ENCODE measurements at places on chromosomes 12 and 14.
A peak's percentile ranks its signal among the peaks of the same experiment; 100 is the strongest.

DNA sequence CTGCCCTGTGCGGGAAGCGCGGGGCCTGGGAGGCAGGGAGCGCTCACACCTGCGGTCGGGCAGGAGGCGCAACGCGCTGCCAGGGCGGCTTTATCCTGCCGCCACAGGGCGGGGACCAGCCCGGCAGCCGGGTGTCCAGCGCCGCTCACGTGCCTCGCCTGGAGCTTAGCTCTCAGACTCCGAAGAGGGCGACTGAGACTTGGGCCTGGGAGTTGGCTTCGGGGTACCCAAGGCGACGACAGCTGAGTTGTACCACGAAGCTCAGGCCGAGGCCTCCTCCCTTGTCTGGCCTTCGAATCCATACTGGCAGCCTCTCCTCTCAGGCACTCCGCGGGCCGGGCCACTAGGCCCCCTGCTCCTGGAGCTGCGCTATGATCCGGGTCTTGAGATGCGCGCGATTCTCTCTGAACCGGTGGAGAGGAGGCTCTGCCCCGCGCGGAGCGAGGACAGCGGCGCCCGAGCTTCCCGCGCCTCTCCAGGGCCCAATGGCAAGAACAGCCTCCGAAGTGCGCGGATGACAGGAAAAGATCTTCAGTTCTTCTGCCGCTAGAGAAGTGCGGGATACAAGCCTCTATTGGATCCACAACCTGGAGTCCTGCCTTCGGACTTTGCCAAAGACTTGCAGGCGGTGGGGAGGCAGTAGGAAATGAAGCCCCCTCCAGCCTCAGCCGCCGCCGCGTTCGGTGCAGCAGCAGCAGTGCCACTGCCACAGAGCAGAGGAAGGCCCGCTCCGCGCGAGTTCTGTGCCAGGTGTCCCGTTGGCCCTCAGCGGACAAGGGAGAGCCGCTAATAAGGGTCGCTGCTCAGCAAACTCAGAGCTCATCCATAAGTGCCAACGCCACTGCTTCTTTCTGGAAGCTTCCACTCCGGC lies 6.8 kb downstream of the SIX1 start:
- DNase-seq: no peak

GRCh38 chr14:95902273-95902826 lies 25.7 kb downstream of the TUNAR start:
- DNase-seq: no peak

DNA sequence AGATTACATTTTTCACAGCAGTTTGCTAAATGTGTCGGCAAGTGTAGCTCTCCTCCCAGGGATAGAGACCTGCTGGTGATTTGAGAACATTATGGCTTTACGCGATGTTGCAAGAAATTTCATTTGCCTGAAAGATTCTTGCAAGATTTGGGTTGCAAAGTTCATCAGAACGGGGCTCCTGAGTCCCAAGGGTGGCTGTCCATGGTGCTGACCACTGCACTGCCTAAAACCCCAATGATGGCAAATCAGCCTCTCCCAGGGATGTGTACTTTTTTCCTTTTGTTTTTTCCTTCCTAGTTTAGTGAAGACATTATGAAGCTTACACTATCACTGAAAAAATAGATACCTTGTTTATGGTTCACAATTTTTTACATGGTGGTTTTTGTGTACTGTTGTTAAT lies 85.4 kb downstream of the WSCD2 start:
- peak; percentile 45 for DNase-seq

DNA sequence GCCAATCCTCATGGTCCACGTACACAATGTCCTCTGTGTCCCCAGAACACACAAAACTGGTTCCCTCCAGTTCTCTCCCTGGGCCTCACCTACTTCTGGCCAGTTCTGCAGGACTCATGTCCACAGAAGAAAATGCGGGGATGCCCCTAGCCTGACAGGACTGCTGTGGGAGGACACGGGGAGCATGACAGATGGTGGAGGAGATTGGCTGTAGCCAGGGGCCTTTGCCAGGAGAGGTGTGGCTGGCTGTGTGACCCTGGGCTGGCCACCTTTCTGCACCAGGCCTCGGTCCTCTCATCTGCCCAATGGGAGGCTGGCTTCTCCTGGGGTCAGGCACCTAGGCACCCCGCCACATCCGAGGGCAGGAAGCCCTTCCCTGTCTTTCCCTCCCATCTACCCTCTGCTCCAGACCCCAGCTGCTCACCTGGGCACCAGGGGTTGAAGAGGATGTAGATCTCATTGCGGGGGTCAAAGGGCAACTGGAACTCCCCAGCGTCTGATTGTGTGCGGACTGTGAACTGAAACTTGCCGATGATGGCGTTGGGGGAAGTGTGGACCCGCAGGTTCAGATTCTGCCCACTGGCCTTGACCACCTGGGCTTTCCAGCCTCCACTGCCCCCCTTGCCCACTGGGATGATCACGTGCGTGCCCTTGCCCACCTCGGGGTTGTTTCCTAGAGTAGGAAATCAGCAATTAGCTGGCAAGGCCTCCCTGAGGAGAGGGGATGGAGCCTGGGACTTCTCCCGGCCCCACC lies 2.8 kb downstream of the TGM1 start:
- no peak for DNase-seq

GRCh38 chr12:3727877-3728632 lies 24.9 kb downstream of the CRACR2A start:
- DNase-seq: no peak

DNA sequence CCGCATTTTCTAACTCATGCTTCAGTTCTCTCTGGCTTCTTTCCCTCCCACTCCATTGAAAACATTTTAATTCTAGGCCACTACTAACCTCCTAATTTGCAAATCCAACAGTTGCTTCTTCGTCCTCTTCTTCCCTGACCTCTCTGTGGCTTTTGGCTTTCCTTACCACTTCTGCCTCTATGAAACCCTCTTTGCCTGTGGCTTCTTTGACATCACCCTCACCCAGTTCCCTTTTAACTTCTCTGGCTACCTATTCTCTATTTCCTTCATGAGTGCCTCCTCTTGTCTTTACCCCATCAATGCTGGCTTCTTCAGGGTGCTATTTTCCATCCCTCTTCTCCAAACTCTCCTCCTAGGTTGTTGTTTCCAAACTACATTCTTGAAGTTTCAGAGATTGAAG lies 4.4 kb upstream of the HCFC2 start:
- no peak for DNase-seq

DNA sequence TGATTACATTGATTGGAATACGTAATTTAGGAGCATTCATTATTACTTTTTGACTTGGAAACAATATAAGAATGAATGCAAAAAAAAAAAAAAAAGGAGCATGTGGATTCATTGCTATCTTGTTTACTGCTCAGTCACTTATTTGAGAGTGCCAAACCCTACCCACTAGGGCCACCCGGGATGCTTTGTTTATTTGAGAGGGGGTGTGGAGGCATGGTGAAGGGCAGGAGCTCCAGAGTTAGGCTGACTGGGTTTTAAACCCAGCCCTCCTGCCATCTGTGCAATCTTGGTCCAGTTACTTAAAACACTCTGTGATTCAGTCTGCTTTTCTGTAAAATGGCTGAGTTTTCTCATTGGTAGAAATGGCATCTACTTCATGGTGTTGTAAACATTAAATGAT lies 195.2 kb downstream of the RAD51B start:
- no peak for DNase-seq

DNA sequence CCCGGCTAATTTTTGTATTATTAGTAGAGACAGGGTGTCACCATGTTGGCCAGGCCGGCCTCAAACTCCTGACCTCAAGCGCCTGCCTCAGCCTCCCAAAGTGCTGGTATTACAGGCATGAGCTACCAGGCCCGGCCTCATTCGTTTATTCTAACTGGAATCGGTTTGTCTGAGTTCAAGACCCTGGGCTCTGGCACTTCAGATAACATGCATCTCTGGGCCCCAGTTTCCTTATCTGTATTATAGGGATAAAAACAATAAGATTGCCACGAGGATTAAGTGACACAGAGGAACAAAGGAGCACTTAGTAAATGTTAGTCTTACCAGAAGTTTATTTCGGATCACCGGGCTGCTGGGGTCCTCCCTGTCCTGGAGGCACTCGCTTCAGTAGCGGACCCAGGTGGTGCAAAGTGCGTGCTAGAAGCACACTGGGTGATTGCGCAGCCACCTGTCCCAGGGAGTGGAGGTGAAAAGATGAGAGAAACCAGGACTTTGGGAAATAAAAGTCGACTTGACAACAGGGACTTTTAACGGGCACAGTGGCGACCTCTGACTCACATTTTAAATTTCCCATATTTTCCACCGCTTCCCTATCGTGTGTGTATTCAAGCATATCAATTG lies 37.5 kb downstream of the ACACB start:
- peak; percentile 33 for DNase-seq

DNA sequence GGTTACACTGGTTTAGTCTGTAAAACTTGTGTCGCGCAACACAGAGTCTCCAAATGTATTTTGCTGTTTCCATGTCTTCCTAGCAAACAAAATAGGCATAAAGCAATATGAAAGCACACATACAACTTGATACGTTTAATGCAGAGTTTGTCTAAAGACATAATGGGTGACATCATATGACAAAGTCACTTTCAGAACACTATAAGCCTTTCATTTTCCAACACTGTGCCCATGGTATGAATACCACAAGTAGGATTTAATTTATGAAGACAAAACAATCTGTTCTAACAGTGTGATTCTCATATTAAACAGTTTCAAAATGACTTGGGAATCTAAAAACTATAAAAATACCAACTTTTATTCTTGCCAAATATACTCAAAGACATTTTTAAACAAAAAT lies 58.4 kb downstream of the PTPN21 start:
- DNase-seq: no peak

DNA sequence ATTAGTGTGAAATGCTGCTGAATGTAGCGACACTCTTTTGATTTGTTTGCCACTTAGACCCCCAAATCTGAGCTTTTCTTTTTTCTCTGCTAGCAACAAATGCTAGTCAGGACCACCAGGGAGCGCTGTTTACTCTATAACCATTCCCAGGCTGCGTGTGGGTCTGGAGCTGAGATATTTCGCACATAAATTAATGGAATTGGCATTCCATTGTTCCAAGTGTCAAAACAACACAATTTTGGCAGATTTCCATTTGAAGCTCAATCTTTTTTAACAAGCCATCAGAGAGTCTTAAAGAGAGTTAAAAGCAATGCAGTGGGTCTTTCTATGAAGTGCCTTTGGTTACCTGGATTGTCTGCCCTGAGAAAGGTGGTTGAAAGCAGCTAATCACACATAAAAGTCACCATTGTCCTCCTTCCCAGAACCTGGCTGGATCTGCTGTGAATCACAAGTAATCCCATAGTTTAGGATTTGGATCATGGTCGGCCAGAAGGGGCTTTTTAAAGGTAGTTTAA lies 7.4 kb upstream of the TMEM132C start:
- no peak for DNase-seq

- no peak for DNase-seq
These were observed 127.2 kb downstream of the BBS10 start for GRCh38 chr12:76220980-76221379.

- no peak for DNase-seq
These were observed 90.3 kb downstream of the DDHD1 start for GRCh38 chr14:53062856-53063255.

- DNase-seq: no peak
These were observed 44.6 kb downstream of the DDHD1 start for GRCh38 chr14:53108292-53109104.

DNA sequence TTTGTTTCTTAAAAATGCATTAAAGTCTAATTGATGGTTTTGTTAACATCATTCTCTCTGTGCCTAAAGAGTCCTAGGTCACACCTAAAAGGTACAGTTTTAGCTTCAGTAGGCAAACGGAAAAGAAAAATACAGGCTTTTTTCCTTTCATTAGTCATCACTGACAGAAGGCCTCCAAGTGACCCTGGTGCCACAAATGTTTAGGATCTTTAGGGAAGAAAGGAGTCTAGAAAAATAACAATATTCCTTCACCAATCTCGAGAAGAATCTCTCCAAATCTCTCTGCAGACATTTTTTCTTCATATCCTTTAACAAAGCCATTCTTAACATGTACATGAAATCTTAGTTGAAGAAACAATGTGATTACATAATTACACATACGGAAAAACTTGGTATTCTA lies 2.0 kb downstream of the DENND5B start:
- no peak for DNase-seq

- no peak for DNase-seq
These were observed 196.4 kb downstream of the RPAP3 start for GRCh38 chr12:47509398-47509851.

GRCh38 chr12:57215668-57216013 lies 953 bp upstream of the NXPH4 start:
- DNase-seq: no peak

DNA sequence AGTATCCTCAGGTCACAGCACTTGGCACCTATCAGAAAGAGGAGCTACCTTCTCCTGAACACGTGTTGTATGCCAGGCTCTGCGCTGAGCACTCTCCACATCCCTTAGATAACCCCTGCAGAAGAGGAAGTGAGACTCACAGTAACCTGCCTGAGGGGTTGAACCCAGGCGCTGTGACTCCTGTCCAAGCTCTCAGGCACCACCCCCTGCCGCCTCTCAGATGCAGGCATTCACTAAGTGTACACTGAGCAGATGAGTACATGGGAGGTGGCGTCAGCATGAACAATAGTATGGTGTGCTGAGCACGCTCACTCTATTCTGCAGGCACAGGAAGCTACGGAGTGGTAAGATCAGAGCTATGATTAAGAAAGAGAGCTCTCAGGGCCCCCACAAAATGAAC lies 21.0 kb upstream of the RIC8B start:
- peak; percentile 65 for DNase-seq

DNA sequence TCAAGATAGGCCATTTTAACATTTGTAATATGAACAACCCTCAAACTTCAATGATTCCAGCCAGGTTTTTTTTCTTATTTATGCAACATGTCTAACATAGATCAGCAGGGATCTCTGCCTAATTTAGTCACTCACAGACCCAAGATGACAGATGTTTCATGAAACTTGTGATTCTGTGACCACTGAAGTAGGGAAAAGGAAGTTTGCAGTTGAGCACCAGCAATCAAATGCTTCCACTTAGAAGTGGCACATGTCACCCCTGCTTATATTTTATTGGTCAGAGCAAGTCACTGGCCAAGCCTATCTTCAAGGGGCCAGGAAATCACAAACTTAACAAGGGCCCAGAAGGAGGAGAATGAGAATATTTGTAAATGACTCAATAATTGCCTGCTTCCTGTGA lies 150.6 kb downstream of the BCAT1 start:
- DNase-seq: peak; percentile 72

- no peak for DNase-seq
These were observed 102.6 kb downstream of the NTN4 start for GRCh38 chr12:95687937-95688336.

GRCh38 chr12:95593266-95593871 lies 42.1 kb upstream of the USP44 start:
- DNase-seq: no peak

DNA sequence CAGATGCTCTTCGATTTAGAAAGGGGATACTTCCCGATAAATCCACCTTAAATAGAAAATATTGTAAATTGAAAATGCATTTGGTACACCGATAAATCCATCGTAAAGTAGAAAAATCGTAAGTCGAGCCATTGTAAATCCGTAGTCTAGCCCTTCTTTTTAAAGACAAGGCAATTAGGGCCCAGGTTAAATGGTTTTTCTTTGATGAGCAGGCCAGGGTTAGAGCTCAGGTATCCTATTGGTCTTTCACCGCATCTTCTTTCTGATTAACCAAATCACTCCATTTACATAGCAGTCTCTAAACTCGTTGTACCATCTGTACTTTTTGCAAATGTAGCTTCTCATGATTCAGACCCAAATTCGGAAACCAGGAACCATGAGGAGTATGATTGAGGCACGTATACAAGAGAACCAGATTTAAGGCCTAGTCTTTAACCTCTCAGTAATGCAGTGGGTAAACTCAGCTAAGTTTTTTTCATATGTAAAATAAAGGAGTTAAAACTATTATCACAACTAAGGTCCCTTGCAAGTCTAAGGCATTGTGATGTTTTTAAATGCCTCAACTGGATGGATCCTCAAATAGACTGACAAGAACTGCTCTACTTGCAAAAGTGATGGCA lies 2.2 kb upstream of the YAF2 start:
- DNase-seq: no peak

- DNase-seq: no peak
These were observed 113.1 kb upstream of the FOXG1 start for GRCh38 chr14:28653521-28653920.
